ENCODE measurements at places on chromosomes 3 and 15.

DNA sequence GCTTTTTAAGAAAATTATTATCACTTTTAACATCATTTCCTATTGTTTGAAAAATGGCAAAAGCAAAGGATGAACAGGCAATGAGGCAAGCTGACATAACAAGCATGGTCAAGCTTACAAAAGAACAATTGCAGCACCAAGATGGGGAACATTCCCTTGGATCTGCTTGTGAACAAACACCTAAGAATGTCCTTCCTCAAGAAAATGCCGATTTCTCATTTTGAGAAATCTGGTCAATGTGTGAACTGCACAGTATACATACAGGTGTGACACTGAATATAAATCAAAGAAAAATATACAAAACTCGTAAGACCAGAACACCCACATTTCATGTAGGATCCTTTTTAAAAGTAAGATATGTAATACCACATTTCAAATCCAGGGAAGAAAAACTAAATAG, 58.9 kb downstream of the LRRFIP2 start:
- DNase-seq: no peak

GRCh38 chr15:57198131-57198530, 178.2 kb upstream of the CGNL1 start:
- no peak for DNase-seq

GRCh38 chr15:53836618-53837017, 77.2 kb upstream of the WDR72 start:
- DNase-seq: no peak

- DNase-seq: no peak
Measured at GRCh38 chr15:49134683-49135341, 20.6 kb downstream of the COPS2 start.

- DNase-seq: no peak
Measured at GRCh38 chr3:40187945-40188344, 121.6 kb upstream of the EIF1B start.

DNA sequence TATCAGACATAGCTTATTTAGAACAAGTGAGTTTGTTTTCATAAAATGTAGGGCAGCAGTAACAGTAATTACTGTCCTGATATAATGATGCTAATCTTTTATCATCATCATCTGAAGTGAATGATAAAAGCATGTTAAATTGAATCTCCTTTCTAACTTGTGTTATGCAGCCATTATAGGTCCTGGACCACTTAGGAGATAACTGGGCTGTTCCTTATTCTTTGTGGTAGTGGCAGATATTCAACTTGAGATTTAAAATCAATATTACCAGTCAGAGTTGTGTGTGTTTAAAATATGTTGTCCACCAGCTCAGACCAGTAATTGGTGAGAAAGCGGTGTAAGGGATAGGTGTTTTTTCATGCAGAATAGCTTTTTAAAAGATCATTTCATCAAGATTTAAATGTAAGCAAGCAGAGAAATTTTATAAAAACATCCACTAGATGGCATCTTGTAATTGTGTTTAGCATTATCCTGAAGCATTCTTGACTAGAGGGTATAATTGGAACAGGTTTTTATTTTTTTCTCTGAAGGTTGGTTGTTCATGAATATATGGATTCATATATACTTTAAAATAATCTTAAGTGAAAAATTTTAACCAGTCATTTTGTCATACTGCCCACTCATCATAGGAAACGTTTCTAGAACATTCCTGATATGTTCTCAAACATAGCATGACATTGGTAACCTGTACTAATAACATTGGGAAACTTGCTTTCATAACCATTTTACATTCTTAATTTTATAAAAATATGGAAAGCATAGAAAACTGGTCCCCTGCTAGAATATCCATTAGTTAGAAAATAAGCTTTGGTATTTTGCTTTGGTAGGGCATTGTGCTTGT, 153.9 kb downstream of the BBX start:
- no peak for DNase-seq

GRCh38 chr15:82021992-82022391, 23.8 kb downstream of the MEX3B start:
- no peak for DNase-seq

DNA sequence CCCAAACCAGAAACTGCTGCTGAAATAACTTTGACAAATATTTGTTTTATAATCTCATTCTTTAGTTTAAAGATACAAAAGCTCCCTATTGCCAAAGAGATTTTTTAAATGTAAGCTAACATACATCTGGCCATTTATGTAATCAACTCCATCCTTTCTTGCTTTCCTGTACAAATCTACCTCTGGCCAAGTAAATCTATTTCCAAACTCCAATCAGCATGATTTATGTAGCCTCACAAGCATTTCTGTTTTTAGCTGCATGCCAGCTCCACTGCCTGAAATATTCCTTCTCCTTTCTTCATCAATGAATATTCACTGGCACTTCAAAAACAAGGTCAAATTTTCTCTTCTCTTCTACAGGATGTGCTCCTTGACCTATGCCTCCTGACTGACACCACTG, 80.0 kb downstream of the SHOX2 start:
- no peak for DNase-seq

DNA sequence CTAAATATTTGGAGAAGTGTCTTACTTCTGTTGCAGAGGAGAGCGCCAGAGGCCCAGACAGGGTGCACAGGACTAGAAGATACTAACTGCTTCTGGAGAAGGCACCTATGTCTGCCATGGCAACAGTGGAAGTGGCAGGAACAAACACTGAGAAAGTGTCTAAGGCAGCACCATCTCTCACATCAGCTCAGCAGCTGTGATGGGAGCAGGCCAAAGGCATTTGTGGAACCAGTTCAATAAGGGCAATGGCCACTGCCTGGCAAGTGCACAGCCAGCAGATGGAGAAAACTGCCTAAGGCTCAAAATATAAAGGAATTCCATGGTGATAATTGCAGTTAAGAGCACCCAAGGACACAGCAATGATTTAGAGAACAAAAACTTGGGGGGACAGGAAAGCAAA, 563.0 kb upstream of the CCDC54 start:
- DNase-seq: no peak

GRCh38 chr3:49930168-49930690, 618 bp upstream of the MON1A start:
- no peak for DNase-seq

DNA sequence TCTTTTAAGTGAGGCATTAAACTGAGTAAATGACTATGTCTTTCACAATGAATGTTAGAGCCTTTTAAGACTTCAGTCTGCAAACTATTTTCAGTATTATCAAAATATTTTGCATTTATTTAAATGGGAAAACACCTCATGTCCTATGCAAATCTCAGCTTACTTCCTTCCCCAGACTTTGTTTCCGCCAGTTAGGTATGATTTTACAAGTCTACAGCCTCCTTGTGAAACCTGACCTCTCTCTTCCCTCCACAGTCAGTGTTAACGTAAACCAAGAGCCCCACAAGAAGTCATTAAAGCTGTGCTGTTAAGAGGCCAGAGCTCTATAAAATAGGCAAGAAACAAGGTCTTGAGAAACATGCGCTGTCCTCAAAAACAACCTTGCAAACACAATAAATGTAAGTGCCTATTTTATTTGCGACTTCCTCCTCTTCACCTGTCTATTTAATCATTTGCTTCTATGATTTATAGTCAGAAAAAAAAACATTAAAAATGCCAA, 48.3 kb downstream of the PRTG start:
- no peak for DNase-seq

DNA sequence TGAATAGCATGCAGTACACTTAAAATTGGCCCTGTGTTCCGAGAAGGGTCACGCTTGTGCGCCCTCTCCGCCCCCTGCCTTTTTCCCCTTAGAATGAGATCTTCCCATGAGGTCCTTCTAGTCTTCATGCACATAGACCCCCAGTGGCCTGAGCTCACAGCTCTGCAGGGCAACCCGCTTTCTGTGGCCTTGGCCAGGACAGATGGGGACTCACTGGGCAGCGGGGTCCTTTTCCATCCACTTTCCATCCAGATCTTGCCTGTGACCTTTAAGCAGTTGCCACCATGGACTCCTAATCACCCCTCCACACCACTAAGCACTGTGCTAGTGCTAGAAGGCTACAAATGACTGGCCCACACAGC, 244.4 kb downstream of the UACA start:
- DNase-seq: no peak

DNA sequence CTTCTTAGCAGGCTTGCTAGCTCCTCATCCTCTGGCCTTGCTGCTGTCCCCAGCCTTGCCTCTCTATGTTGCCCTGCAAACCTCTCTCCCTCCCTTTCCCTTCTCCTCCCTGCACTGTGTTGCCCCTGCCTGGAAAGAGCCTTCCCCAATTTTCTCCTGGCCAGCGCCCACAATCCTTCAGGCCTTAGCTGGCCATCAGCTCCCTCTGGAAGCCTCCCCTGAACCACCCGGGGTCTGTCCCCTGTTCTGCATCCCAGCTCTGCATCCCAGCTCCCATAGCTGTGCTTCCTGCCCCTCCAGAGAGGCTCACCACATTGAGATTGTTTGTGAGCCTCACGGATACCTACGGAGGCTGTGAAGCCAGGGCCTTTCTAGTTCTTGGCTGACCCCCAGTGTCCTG, 23.7 kb downstream of the FAM3D start:
- DNase-seq: no peak

DNA sequence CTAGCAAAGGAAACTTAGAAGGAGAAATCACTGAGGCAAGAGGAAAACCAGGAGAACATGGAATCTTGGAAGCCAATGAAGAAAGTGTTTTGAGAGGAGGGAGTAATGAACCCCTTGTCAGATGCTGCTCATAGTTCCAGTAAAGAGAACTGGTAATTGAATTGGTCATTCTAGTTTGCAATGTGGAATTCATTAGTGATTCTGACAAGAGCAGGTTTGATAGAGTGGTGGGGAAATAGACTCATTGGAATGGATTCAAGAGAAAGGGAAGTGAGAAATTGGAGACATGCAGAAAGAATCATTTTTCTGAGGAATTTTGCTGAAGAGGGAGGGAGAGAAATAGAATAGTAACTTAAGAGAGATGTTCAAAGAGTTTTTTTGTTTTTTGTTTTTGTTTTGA, 21.0 kb downstream of the GLCE start:
- DNase-seq: no peak

- DNase-seq: peak; percentile 11
Measured at GRCh38 chr3:71581457-71582035, 2.0 kb downstream of the FOXP1 start.

DNA sequence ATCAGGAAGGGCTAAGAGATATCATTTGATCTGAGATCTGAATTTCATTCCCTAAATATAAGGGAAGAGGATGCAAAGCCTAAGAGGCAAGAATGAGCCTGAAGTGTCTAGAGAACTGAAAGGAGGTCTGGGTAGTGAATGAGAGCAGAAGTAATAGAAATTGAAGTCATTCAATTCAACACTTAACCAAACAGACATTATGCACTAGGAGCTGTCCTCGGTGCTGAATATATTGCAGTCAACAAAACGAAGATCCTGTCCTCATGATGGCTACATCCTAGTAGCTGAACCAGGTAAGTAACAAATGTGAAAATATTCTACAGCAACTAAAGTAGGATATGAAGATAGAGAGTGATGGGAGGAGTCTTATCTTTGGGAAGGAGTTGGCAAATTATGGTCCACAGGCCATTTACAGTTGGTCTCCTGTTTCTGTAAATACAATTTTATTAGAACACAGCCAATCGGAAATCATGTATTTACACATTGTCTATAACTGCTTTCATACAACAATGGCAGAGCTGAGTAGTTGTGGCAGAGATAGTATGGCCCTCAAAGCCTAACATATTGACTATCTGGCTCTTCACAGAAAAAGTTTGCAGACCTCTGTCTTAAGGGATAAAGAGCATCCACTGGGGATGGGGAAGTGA, 192.9 kb upstream of the CADPS start:
- no peak for DNase-seq

DNA sequence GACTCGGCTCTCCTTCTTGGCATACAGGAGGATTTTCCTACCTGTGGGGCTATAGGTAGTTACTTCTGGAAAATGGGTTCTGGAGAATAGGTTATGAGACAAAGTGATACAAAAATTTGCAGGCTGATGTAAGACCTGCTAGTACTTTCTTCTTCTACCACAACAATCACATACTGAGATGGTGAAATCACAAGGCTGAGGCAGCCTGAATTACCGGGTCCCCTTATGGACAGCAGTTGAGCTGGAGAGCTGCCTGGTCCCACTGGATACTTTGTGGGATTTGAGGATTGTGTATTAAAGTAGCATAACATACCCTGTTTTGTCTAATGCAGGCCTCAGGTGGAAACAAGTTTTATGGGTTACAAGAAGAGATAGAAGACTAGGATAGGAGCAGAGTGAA, 86.5 kb upstream of the FAM98B start:
- no peak for DNase-seq

DNA sequence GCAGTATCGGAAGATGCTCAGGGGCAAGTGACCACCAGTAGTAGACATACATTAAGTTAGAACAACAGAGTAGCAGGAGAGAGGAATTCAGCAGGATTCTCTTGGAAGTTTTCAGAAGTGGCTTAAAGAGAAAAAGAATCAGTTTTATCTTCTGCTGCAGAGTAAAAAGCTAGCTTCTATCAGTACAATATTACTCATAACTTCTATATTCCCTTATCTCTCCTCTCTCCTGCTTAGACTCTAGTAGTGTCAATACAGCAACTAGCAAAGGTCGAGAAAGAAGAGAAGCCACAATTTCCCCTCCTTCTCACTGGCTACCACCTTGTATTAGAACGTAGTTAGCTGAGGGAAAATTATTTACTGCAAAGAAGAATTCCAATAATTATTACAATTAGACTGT, 539.7 kb downstream of the DIPK2A start:
- no peak for DNase-seq

- no peak for DNase-seq
Measured at GRCh38 chr15:45221967-45222366, 30.1 kb upstream of the SLC28A2 start.

- DNase-seq: peak; percentile 28
Measured at GRCh38 chr3:48273594-48274211, 32.8 kb downstream of the ZNF589 start.

DNA sequence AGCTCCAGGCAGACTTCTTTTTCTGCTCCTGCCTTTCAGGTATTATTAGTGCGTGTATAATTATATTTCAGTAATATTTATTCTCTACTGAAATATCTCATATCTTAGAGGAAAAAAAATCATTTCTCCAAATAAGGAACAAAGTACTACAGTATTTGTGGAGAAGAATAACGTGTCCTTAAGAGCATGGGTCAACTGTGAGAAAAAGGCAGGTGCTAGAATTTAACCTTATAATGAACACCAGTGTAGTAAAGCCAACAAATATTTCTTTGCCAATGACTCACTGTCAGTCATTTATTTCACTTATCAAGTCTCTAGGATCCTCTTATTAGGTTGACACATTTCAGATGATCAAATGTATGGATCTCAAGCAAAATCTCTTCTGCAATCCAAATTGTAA, 183.4 kb downstream of the GREM1 start:
- no peak for DNase-seq

GRCh38 chr3:157175691-157176507, 16.0 kb upstream of the CCNL1 start:
- DNase-seq: no peak

- no peak for DNase-seq
Measured at GRCh38 chr3:11832981-11833905, 13.4 kb downstream of the TAMM41 start.

Measured in T-cell (primary cell).